ENCODE measurements at places on chromosomes 6 and 20.

- DNase-seq, result no peak
These were observed 7.3 kb upstream of the TENT5A start for GRCh38 chr6:81759782-81760181.

DNA sequence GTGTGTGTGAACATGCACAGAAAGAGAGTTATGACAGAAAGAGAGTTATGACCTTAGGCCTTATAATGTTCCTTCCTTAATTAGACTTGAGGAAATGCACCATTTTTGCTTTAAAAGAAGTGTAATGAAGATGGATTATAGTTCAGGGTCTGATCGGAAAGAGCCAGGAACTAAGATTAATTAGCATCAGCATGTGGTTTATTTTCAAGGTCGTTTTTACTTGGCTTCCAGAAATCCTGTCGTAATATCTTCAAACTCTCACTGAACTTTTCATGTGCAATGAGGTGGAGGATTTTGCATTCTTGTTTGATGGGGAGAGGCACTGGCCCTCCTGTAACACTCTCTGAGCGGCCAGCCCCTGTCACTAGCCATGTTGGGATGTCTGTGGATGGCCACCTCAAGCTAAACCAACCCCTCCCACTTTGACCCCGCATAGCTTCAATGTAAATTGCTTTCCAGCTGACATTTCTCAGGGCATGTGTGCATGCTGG lies 116.8 kb downstream of the CDC5L start:
- DNase-seq, result no peak

DNA sequence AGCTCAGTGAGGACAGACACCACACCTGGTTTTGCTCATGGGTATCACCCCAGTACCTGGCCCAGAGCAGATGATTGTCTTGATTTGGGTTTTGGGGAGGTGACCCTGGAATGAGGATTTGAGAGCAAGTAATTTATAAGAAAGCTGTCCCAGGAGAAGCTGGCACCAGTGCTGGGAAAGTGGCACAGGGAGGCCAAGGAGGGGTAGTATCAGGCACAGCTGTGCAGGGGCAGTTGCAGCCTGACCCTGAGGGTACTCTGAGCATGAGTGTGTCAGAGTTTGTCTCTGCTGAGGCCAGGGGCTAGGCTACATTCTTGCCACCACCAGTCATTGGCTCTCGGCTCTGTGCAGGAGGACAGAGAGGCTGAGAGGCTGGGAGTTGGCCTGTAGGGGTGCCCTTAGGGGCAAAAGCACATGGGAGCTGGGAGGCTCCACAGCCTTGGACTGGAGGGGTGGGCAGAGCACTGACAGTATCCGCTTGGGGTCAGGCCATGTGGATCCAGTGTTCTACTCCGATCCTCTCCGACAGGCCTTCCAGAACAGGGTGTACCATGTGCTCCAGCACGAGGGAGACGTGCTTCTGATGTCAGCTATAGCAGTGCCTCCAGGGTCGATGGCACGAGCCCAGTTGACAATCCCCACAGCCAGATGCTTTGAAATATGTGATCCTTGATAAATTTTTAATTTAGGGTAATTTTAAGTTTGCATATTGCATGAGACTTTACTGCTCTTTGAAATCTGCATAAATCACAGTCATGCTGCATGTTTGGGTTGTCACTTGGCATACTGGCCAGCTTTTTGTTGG lies 121.3 kb downstream of the PHACTR3 start:
- DNase-seq, result no peak

DNA sequence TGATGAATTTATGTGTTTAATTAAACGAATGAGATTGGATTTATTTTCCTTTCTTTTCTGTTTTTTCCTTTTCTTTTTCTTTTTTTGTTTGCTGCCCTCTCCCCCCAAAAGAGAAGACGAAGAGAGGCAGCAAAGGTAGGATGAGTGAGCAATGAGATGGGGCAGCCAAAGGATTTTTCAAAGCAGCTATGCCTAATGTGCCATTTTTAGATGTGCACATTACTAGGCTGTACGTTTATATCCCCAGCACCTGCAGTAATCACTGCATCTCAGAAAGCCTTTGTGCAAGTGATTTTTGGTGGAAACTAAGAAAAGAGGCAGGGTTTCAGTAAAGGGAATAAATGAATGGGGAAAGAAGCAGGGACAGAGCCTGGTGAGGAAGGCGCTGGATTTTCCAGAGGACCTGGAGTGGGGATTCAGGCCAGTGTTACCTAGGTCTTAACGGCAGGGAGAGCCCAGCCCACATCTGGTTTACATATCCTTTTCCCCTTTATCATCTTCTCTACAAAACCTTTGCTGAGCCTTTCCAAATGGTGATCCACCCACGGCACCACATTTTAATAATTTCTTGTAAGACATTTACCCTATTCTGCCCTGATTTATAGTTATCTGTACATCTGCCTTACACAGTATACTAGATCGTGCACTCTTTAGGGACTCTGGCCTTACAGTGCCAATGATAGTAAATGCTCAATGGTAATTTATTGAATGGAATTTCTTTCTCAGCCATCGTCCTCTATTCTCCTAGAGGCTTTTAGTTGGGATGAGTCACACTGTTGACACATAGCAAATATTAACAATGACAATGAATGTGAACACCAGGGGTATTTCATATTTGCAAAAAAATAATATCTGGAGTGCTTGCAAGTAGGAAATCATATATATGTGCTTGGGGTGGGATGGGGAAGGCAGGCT lies 38.3 kb upstream of the ATXN1 start:
- no peak for DNase-seq

DNA sequence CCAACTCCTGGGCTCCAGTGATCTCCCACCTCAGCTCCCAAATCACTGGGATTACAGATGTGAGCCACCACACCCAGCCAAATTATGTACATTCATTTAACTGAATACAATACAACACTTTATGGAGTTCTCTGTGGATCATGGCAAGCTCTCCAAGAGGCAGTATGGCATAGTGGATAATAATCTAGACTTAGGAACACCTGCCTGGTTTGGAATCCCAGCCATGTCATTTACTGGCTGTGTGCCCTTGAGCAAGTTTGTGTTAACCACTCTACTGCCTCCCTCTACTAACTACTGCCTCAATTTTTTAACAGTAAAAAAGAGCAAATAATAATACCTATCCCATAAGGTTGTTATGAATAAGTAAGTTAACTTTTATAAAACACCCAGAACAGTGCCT lies 1.9 kb upstream of the ETV7 start:
- DNase-seq, result no peak

DNA sequence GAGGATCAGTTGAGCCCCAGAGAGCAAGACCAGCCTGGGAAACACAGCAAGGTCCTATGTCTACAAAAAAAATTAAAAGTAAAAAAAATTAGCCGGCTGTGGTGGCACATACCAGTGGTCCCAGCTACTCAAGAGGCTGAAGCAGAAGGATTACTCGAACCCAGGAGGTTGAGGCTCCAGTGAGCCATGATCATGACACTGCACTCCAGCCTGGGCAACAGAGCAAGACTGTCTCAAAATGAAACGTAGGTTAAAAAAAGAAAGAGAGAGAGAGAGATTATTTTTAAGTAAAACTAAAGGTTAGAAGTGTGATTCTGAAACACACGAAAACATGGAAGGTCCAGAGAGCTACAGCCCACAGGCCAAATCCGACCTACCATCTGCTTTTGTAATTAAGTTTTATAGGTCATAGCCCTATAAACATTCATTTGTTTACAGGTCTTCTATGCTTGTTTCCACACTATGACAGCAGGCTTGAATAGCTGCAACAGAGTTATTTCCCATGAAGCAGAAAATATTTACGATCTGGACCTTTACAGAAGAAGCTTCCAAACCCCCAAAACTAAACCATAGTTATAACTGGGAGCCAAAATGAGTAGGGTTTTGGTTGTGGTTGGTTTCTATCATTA lies 279.7 kb downstream of the GMDS start:
- DNase-seq, result no peak

GRCh38 chr20:5045906-5046305 lies 44.6 kb upstream of the SLC23A2 start:
- DNase-seq, result no peak

DNA sequence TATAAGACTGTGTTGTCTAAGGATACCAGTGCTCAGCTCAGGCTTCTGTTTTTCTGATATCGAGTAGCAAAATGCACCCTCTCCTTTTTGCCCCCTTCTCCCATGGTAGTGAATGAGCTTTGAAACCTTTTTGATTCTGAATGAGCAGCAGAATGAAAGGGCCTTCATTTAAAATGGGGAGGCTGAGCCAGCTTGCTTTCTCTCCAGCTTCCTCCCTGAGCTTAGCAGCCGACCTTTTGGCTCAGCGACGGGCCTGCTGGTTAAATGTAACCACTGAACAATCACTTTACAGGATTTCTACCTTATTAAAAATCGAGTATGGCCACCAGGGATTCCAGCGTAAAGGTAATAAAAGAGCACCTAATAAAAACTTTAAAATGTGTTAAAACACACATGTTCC lies 133.7 kb upstream of the SPACA1 start:
- no peak for DNase-seq

DNA sequence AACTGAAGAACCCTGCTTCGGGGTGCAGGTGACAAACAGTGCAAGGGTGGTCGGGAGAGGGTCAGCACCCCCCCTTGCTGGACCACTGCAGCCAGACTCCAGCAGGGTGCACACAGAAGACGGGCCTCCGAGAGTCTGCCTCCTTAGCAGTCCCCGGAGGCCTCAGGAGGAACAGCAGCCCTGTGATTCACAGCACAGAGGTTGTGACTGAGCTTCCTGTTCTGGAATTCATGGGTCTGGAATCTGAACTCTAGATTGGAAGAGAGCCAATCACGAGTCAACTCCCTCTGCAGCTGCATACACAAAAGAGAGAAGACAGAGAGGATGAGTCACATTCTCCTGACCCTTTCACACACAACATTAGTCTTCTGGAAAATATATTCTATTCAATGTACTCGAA lies 249.0 kb upstream of the OPRM1 start:
- DNase-seq, result no peak

DNA sequence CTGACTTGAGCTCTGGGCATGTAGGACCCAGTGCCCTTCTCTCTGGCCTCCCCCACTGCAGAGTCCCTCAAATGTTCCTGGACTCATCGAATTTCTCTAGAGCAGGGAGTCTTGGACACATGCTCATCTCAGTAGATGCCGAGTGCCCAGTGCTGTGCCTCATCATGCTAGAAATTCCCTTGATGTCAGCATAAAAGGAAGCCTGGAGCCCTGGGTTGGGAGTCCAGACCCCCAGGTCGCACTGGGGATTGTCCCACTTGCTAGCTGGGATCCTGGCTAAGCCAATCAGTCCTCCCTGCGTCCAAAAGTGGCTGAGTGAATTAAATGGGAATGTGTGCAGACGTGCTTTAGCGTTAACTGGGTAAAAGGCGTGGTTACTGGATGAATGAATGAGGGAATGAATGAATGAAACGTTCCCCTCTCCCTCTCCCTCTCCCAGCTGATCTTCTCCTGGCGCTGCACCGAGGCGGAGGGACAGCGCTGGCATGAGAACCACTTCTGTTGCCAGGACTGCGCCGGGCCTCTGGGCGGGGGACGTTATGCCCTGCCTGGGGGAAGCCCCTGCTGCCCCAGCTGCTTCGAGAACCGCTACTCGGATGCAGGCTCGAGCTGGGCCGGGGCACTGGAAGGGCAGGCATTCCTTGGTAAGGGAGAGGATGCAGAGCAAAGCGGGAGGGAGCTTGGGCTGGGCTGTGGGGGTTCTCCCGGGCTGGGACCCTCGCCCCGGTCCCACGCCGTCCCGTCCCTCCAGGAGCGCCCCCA lies 1.6 kb upstream of the TOMM6 start:
- no peak for DNase-seq

DNA sequence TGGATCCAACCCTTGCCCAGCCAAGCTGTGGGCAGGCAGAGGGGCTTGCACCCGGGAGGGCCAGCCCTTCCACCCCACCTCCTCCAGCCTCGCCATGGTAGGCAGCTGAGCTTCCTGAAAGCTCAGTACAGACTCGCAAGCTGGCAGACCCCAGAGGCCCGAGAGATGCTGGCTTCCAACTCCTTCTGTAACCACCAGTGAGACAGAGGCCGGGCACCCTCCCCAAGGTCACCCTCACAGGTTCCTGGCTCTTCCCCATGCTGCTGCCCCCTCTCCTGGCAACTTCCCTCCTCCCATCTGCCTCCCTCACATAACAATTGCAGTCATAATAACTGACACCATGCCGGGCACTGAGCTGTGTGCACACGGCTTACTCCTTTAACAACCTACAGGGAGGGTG lies 26.2 kb upstream of the NOL4L start:
- no peak for DNase-seq

- no peak for DNase-seq
These were observed 169.0 kb downstream of the QKI start for GRCh38 chr6:163583558-163583957.

DNA sequence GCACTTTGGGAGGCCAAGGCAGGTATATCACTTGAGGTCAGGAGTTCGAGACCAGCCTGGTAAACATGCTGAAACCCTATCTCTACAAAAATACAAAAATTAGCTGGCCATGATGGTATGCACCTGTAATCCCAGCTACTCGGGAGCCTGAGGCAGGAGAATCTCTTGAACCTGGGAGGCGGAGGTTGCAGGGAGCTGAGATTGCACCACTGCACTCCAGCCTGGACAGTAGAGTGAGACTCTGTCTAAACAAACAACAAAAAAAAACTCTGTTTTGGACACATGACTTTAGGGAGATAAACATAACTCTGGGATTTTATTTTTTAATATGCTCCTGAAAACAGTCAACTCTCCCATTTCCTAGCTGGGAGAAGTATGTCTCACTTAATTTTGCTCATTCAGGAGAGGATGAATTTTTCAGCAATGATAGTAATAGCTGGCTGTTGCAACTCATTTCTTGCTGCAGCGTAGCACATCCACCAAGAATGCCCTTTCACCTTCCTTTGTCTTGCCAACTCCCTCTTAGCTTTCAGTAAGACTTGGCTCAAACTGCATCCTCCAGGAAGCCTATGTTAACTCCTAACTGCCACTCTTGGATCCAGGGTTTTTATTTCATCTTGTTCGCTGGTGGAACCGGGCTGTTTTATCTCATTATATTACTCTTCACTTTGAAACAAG lies 24.3 kb downstream of the TOP1 start:
- no peak for DNase-seq

- no peak for DNase-seq
These were observed 13.1 kb upstream of the SAYSD1 start for GRCh38 chr6:39128106-39128505.

DNA sequence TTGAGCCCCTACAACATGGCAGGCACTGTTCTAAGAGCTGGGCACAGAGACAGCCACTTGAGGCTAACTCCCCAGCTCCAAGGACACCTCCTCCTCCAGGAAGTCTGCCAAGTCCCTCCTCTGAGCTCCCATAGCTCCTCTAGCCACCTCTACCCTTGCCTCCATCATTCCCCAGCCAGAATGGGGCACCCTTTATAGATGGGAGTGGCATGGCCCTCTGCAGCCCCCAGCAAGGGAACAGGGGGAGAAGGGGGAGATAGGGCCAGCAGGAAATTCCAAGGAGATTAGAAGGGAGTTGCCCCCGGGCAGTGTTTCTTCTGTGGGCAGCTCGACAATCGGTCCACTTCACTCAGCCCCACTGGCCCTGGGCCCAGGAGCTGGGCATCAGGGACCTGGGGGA lies 19.7 kb upstream of the TLDC2 start:
- DNase-seq, result no peak

GRCh38 chr6:133404728-133405127 lies 163.6 kb downstream of the EYA4 start:
- no peak for DNase-seq

GRCh38 chr6:110874880-110875547 lies 429 bp downstream of the AMD1 start:
- DNase-seq, result peak; percentile 45

- DNase-seq, result no peak
These were observed 28.8 kb downstream of the AK9 start for GRCh38 chr6:109662192-109662591.

Data from activated CD4-positive, CD25-positive, alpha-beta regulatory T cell (primary cell).